ENCODE measurements at places on chromosomes 11 and 22.
A peak's percentile ranks its signal among the peaks of the same experiment; 100 is the strongest.

DNA sequence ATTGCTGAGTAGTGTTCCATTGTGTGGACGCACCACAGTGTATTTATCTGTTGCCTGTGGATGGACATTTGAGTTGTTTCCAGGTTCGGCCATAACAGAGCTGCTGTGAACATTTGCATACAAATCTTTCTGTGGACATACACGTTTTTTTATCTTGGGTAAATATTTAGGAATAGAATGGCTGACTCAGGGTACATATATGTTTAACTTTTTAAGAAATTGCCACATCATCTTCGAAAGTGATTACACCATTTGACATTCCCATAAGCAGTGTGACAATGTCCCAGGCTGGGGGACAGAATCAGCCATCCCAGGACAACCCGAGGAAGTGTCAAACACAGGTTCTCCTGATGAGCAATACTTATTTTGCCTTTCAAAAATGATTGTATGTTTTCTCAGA, 87.9 kb downstream of the OSBP2 start:
- DNase-seq = no peak

- DNase-seq = no peak
These were observed 334.9 kb downstream of the OPCML start for GRCh38 chr11:133197425-133197824.

DNA sequence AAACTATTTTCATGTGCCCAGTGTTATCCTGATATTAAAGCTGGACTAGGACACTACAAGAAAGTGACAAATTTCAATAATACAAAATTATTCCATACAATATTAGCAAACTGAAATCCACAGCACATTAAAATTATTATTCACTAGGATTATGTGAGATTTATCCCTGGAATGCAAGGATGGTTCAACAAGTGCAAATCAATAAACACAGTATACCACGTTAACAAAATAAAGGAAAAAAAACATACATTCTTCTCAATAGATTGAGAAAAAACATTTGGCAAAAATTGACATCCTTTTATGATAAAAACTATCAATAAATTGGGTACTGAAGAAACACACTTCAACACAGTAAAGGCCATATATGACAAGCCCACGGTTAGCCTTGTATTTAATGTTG, 1758.2 kb upstream of the RAG2 start:
- DNase-seq = no peak

DNA sequence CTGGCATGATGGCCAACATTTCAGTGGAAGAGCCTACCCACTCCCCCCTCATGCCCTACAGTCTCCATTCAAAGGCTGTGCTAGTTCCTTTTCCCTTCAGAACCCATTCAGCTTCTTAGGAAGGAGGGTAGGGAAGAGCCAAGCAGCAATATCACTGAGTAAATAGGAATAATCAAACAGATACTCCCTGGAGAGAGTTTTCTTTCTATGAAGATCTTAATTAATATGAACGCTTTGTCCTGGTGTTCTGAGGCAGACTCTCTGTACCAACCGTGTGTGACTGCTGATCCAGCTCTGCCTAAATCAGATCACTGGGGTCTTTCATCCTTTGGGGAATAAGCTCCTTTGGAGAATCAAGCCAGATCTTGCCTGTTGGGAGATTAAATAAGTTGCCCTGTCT, 75.2 kb upstream of the NNMT start:
- no peak for DNase-seq

- DNase-seq = peak; percentile 100
These were observed 2.0 kb downstream of the OR52W1 start for GRCh38 chr11:6200975-6201374.

GRCh38 chr22:24500277-24500820, 5.2 kb downstream of the UPB1 start:
- DNase-seq = no peak

GRCh38 chr11:70402685-70403084, 4.4 kb downstream of the CTTN start:
- DNase-seq = no peak

DNA sequence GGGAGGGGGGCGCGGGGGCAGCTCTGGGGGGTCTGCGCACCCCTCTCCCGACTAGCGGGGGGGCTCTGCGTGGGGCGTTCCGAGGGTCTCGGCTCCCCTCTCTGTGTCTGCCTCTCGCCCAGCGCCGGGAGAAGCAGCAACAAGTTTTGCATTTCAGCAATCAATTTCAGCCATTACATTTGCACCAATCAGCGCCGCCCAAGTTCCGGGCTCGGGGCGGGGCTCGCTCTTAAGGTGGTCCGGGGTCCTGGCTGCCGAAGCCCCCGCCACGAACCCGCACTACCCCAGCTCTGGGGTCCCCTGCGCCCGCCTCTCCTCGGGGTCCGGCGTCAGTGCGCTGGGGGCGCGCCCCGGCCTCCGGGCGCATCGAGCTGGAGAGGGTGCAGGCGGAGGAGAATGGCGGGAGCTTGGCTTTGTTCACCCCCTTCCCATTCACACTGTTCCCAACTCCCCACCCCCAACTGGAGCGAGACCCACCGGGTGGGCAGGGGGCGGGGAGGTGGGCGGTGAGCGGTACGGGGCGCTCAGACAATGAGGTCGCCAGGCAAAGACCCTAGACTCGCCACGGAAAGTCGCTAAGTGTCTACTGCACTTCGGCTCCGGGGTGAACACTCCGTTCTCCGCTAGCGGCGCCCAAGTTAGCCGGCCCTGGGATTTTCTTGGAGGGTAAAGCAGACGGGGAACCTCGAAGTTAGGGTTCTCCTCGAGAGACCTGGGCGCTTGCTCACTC, at the start of gene MN1:
TSS of gene MN1 (minus strand) at position 141 of the 730 bp plus-strand sequence. CDS start 1,213 bp downstream, outside the sequence.
- no peak for DNase-seq

- DNase-seq = no peak
These were observed 168.6 kb upstream of the UBASH3B start for GRCh38 chr11:122486793-122487495.

DNA sequence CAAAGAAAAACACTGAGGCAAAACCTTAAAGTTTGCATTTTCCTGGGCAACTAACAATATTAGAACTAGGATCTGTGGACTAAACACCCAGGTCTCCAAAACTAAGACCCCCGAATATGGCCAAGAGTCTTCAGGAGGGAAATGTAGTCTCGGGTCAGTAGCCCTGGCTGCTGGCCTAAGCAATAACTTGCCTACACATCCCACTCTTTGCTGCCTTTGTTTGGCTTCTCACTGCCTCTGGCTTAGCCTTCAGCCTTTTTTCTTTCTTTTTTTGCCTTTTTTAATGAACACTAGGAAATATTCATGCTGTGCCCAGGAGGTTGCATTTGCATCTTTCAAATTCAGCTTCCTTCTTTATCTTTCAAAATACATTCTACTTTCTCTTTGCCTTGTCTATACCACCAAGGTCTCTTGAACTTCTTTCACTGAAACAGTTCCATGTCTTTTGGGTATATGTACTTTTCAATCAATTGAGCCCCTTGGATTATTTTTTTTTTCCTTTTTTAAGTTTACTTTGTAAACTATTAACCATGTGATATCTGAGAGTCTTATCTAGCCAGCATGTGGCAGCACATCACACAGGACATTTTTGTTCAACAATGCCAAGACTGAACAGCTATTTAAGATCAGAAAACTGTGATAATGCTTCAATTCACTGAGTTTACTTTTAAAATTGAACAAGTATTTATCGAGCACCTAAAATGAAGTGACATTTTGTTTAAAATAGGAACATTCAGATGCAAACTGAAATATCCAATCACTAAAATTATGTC, 165.0 kb upstream of the TRPC6 start:
- DNase-seq = no peak

DNA sequence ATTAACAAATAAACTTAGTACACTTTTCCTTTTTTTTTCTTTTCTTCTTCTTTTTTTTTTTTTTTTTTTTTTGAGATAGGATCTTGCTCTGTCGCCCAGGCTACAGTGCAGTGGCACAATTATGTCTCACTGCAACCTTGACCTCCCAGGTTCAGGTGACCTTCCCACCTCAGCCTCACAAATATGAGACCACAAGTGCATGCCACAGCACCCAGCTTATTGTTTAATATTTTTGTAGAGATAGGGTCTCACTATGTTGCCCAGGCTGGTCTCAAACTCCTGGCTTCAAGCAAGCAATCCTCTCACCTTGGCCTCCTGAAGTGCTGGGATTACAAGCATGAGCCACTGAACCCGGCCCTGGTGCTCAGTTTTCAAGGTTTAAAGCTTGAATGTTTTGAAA, 88.9 kb downstream of the ELP4 start:
- no peak for DNase-seq

GRCh38 chr11:5608808-5609207, 12.4 kb downstream of the TRIM6 start:
- DNase-seq = no peak

GRCh38 chr11:134666273-134667174, 254.5 kb upstream of the B3GAT1 start:
- no peak for DNase-seq

DNA sequence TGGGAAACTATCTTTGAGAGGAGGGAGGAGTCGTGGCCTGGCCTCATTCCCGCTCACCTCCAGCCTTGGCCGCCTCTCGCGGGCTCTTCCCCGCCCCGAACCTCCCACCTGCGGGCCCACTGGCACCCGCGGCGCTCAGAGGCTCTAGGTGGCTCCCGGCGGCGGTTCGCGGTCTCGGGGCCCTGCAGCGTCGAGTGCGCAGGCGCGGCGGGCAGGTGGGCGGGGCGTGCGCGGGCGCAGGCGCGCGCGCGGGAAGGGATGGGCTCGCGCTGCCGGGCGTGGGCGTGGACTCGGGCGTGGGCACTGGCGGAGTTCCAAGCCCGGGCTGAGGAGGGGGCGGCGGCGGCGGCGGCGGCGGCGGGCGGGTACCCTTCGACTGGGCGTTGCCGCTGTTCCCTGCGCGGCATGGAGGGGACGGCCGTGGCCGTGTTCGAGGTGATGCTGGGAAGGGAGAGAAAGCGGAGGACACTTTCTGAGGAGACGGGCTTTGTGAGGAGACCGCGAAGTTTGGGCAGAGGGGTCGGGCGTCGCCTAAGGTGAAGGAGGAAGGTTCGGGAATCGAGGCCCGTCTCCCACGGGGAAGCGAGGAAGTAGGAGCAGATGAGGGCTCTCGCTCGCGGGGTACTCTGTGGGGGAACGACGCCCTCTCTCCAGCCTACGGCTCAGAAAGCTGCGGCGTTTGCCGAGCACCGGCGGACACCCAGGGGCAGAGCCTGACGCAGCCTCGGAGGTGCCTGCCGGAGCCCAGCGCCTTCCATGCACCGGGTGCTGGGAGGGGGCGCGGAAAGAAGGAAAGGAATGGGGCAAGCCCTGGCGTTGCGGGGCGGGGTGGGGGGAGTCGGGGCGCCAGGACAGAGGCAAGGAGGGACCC, 15.7 kb upstream of the SPTBN2 start:
- DNase-seq = peak; percentile 69

GRCh38 chr11:111231836-111232235, 13.7 kb upstream of the POU2AF2 start:
- DNase-seq = no peak

- no peak for DNase-seq
These were observed 18.2 kb upstream of the C11orf96 start for GRCh38 chr11:43924112-43924855.

DNA sequence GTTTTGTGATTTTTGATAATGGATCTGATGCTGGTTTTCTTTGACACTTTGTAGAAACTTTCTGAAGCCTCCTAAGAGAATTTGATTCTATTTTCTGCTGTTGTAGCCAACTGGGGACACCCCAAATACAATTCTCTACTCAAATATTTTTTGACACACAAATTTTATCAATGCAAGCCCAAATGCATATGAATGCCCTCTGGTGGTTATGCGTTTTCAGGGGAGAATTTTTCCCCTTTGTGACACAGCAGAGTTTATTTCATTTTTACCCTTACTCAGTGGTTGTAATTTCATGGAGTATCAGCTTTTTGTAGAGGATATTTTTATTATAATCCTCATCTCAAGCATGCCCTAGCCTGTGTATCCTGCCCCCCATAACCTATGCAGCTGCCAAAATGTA, 44.7 kb upstream of the MTMR2 start:
- DNase-seq = no peak

- no peak for DNase-seq
These were observed 21.8 kb downstream of the PIK3C2A start for GRCh38 chr11:17185938-17186337.

- no peak for DNase-seq
These were observed 263.2 kb downstream of the DCDC1 start for GRCh38 chr11:31106326-31106725.

DNA sequence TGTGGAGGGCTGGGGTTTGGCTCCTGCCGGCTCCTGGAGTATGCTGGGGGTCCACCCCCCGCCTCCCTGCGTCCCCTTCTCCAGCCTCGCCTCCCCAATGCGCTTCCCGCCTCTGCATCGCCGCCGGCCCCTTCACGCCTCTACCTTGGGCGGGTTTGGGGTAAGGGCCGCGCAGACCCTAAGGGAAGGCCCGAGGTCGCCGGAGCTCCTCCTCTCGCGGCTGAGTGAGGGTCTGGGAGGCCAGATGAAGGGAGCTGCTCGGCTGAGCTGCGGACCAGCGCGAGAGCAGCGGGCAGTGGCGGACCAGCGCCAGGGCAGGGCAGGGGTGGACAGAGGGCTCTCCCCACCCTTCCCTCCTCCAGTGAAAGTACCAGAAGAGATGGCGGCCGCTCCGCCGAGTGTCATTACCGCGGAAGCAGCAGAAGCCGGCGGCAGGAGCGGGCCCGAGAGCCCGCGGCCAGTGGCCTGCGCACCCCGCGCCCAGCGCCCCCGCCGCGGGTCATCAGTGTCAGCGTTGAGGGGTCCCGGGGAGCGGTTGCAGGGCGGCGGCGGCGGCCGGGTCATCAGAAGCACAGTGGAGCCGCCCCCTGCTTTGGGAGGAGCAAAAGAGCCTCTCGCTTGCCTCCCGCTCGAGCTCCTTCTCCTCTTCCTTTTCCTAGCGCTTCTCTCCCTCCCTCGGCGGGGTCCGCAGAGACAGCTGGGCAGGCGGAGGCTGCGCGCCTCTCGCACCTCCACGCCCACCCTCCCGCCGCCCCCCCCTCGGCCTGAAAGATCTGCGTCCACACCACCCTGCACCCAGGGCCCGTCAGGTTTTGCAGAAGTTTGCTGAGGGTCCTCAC, 255.6 kb upstream of the CADM1 start:
- DNase-seq = no peak

- peak; percentile 87 for DNase-seq
These were observed 5.0 kb downstream of the CRELD2 start for GRCh38 chr22:49923445-49923844.

GRCh38 chr11:92546603-92547002, 322.0 kb downstream of the FAT3 start:
- DNase-seq = no peak

DNA sequence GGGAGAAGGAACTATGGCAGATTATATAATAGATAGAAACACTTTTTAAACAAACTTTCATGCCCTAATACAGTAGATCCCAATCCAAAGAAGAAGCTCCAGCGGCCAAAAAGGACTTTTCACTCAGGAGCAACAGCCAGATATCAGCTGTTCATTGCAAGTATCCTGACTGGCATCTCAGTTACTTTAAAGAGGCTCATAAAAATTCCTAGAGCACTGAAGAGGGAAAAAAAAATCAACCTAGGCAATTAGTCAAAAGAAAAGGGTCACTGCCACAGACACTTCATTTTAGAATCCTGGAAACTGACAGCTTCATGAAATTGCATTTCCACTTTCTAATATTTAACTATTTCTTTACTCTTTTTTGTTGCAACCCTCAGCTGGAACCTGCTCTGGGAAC, 170.6 kb upstream of the SOX6 start:
- DNase-seq = no peak

- no peak for DNase-seq
These were observed 69.3 kb downstream of the RAB38 start for GRCh38 chr11:88105951-88106350.

- DNase-seq = no peak
These were observed 49.3 kb downstream of the WT1 start for GRCh38 chr11:32385998-32386397.

GRCh38 chr11:12111549-12112520, 1.4 kb downstream of the MICAL2 start:
- DNase-seq = no peak

GRCh38 chr22:44068422-44069191, 44.5 kb downstream of the PARVB start:
- peak; percentile 43 for DNase-seq
